ENCODE measurements at places on chromosomes 11 and 22. TPM values are rescaled to one million over a fixed set of nuclear protein-coding genes. Genes with fewer than 3 reads are reported as not detected.

TRIM6 gene
- total RNA-seq, result 5.1 TPM

ELF5 gene
- not detected for total RNA-seq

OR4A16 gene
- not detected for total RNA-seq

ENTHD1 gene
- not detected for total RNA-seq

NLRP10 gene
- 6.7 TPM for total RNA-seq

OR56A1 gene
- not detected for total RNA-seq

ACR gene
- not detected for total RNA-seq

RAB3IL1 gene
- 11.8 TPM for total RNA-seq

C2CD3 gene
- total RNA-seq, result 14.8 TPM

LRRC32 gene
- 45.1 TPM for total RNA-seq

Measured in smooth muscle cell of the pulmonary artery (primary cell).